ENCODE measurements at places on chromosomes 1 and 21.

GRCh38 chr1:43883321-43883720 lies 50.3 kb upstream of the ARTN start:
- no peak for DNase-seq

- no peak for DNase-seq
Measured at GRCh38 chr1:60942291-60942690, 140.1 kb upstream of the NFIA start.

- DNase-seq: no peak
Measured at GRCh38 chr1:236489710-236490377, 33.9 kb upstream of the LGALS8 start.

- no peak for DNase-seq
Measured at GRCh38 chr1:152959801-152960451, 10.5 kb upstream of the SPRR4 start.

DNA sequence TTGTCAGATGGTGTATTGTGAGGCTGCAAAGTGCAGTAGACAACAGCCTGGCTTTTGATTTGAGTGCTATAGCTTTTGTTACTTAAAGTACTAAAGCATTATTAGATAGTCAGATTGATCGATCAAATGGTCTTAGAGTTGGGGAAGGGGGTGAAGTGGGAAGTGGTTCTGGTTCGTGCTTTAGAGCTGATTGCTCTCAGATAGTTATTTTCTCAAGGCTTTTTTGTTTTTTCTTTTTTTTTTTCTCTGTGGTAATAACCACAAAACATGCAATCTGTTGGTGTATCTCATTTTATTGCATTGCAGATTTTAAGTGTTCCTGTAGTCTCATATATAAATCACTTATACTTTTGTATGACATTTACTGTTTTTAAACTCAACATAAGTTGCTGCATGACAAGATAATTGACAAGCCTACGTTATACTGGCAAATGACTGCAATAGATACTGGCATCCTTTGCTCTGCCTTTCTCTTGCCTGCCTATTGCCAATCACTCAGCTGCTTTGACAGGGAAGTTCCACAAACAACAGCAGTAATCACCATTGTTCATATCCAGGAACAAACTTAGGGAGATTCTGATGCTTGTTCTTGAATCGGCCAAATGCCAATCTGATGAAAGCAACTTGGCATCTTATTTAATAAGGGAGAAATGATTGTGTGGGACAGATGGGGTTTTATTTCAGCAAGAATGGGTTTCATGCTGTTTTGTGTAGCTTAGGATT lies 125.0 kb upstream of the B3GALT2 start:
- no peak for DNase-seq

GRCh38 chr1:29237852-29238619 lies 1.7 kb downstream of the PTPRU start:
- peak; percentile 25 for DNase-seq

DNA sequence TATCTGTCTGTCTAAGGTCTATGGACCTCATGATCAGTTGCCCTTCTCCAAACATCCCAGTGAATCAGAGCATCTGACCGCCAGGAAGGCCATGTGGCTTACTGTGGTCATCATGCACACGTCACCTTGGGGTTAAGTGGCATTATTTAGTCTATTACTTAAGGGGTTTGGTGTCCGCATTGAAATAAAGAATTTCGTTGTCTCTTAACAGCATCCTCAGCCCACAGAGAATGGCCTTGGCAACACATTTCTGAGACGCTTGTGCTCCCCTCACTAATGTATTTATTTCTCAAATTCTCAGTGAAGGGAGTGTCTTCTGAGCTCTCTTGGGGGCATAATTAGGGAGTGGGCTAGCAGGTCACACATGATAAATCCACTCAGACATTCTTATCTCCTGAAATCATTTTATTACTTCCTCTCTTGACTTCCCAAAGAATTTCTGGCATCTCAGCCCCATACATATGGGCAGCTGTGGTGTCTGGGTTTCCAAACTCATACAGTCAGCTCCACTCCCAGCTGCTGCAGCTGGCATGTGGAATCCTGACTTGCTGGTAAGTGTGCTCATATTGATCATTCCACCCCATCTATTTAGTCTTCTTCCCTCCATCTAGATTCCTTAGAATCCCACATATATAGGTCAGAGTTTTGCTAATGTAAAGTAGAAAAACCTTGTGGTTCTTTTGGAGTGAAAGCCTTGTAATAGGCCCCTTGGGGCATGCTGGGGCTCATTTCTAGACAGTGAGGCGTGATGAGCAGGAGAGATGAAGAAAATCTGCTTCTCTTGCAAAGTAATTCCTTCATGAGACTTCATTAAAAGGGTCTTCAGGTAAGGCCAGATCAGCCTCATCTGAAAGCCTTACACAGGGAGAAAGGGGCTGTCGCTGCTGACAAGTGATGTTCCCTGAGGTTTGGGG lies 110.5 kb downstream of the HHAT start:
- no peak for DNase-seq
